Kidney (tissue), 22 donors: ENCODE measurements at places on chromosomes 11 and 22.

DNA sequence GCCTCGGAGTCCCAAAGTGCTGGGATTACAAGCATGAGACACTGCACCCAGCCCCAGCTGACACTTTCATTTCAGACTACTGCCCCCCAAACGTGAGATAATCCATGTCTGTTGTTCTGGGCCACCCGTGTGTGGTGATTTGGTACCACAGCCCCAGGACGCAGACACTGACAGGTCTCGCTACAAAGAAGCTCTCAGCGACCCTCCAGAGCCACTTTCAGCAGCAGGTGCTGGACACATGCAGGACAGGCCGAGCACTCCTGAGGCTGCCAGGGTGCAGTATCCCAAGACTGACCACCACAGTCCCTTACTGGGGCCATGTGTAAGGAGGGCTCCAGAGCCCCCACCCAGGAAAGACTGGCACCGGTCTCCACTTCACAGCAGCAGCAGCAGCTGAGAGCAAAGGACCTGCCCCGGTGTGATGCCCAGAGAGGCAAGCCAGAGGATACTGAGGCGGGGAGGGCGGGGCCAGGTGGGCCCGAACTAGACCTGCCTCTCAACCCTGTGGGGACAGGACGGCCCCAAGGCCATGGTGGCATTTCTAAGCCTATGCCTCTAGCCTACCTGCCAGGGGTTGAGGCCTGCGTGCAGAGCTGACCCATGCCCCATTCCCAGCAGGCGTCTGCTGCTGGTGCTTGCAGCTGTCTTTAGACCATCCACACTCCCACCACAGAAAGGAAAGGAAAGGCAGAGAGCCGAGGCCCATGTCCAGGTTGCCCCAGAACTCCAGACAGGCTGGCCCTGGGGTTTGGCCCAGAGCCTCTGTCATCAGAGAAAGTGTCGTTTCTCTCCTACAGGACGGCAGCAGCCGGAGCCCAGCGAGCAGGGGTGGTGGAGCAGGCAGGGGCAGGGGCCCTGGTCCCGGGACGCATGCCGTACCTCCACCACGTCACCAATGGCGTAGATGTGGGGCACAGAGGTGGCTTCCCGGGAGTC, 28.0 kb upstream of the GNB1L start:
- no peak for DNase-seq

DNA sequence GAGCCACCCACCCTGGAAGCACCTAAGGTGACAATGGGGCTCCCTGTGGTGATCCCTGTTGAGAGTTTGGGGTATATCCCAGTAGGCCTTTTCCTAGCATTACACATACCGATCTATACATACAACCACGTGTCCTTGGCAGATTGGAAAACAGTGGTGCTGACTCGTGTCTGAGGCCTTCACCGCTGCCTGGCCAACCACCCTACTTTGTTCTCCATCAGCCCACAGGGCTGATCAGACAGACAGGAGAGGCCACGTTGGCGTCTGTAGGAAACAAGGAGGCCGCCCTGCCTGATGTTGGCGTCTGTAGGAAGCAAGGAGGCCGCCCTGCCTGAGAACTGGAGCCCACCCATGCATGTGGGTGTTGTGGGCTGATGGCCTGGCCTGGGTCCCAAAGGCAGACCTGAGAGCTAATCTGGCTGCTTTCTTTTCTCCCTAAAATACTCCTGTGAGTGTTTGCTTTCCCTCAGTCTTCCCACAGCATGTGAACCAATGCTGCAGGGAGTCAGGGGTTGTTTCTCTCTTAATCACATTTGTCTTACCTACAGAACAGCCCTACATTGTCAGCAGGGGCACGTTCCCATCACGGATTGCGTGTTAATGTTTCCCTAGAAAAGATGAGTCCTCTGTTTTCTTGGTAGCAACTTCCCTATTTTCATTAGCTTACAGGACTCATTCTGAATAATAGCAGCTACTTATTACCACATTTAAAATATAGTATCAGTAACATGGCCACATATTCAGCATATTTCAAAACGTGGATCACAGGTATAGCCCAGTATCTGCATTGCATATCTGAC, 57.2 kb downstream of the SBF1 start:
- DNase-seq: no peak

GRCh38 chr11:123362186-123362585, 67.9 kb upstream of the GRAMD1B start:
- no peak for DNase-seq

- DNase-seq: no peak
These were observed at the start of gene SAA1 for GRCh38 chr11:18265949-18266348. Gene SAA1, plus strand, starts transcription at chr11:18266264. Its CDS starts 624 bp downstream, at chr11:18266888.

DNA sequence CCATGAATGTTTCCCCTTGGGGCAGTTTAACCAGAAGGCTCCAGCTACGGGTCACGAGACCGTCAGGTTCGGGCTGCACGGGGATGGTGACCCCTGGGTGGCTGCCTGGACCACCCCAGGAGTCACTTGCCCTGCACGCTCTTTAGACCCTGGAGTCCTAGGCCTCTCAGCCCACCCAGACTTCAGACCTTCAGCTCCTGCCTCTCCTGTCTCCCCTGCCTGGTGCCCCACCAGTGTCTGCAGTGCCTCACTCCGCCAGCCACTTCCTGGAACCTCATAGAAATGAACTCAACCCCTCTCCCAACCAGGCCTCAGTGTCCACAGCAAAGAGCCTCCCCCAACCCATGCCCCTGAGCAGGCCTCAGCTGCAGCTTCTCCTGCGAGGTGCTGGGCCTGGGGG, 12.5 kb upstream of the MS4A10 start:
- no peak for DNase-seq

GRCh38 chr11:22133776-22134175, 59.1 kb upstream of the ANO5 start:
- DNase-seq: no peak

DNA sequence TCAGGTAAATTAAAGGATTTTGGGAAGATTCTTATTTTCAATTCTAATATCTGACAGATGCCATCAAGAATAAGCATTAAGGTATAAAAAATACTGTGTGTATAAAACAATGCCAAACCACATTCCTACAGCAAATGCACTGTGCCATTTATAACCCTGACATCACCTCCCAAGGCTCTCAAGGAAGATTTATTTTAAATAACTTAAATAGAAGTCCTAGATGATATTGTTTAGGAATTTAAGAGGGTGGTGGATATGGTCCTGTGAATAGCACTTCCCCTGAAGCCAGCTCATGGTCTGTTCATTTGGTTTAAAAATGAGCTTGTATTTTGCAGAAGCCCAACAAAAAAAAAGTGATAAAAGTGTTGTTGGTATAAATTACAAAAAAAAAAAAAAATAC, 32.1 kb downstream of the PPIL2 start:
- no peak for DNase-seq

GRCh38 chr11:61791737-61792309, 576 bp downstream of the TMEM258 start:
- DNase-seq: peak; percentile 87

DNA sequence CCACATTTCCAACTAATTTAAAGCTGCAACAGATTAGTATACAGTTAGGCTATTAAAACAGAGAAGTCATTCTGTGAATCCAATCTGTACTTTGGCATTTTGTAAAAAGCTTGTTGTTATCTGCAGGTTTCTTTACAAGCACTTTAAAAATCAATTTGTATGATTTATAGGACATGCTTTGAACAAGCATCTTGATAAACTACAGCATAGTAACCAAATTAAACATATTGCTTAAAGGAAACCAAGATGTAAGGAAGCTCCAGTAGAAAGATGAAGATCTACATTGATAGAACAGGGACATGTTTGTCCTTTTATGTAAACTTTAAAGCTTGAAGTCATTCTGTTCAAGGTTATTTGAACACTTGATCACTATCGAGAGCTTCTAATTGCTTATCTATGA, 498.3 kb upstream of the CCDC90B start:
- no peak for DNase-seq

DNA sequence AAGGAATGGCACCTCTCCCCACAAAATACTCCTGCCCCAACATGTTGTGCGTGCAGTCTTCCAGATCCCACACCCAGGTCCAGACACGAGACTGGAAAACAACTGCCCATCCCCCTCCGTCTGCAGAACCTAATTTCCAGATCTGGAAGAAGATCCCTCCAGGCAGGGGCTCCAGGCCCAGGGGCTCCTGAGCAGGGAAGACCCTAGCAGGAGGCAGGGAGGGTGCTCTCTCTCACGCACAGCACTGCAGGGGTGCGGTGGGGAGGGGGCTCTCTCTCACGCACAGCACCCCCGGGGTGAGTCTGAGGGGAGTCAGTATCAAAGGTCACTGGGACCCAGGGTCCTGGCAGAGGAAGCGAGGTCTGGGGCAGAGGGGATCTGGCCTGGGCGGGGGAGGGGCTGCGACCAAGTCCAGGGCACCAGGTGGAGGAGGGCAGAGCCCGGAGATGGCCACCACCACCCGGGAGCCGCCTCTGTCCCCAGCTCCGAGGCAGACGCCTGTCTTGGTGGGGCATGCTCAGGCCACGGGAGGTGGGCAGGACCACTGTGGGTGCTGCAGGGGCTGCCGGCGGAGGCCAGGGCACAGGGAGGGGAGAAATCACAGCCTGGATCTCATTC, 1.7 kb downstream of the MLC1 start:
- no peak for DNase-seq

DNA sequence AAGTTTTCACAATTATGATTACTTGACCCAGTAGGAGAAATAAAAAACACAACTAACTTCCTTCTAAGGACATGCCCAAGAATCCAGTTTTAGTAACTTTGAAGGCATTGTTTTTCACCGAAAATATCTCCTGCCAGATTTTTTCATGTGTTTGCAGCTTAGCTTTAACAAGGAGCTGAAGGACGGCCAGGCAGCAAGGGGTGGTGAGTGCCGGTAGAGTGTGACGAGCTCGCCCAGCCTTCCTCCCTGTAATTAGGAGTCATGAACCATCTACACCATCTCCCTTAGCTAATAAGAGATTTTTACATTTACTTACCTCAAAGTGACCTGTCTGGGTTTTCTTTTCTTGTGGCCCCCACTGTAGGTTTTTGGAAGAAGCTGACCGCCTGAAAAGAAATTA, 72.0 kb downstream of the BMAL1 start:
- no peak for DNase-seq

GRCh38 chr11:26703411-26704191, 18.3 kb downstream of the SLC5A12 start:
- no peak for DNase-seq

DNA sequence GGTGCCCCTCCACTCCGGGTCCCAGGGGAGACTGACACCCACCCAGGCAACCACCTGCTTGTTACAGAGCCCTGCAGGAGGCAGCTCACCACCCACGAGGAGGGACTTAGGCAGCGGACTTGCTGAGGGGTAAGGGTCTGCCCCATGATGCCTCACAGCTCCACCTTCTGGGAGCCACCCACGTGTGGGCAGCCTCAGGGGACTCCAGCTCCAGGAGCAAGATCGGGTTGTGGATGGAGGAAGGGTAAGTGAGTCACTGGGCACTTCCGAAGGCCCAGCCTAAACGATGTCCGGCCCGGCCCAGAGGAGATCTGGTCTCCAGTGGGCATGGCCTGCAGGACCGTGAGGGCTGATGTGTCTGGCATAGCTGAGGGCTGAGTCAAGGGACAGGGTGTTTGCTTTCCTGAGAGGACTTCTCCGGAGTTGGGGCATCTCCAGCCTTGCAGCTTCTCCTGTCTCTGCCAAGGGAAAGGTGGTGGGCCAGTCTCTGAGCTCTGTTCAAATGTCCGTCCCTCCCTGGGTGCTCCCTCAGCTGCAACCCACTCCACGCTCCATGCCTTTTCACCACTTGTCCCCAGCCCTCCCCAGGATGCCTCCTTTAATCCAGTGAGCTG, 32.3 kb upstream of the P2RY2 start:
- DNase-seq: peak; percentile 79

GRCh38 chr11:16242806-16243205, 113.5 kb downstream of the SOX6 start:
- no peak for DNase-seq

DNA sequence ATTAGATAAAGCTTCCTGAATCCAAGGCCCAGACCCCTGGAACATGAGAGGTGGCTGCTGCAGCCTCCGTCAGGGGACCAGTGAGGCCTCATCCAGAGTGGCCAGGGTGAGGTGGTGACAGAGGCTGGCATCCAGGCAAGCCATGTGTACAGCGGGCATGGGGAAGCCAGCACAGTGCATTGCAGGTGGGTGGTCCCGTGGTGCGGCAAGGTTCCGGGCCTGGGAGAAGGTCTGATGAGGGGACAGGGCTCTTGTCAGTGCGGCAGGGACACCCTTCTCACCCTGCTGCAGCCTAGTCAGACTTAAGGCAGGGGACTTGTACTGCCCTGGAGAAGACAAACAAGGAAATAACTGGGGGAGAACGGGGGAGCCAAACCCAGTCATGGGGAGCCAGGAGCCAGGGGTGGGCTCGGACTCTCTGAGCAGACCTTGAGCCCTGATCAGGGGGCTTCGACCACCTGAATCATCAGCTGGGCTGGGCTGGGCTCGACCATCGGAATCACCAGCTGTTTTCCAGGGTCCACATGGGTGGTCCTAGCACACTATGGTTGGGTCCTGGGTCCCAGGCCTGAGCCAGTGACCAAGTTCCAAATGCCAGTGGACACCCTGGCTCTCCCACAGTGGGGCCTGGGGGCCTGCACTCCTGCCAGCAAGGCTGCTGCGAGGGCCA, 5.1 kb downstream of the TTC38 start:
- no peak for DNase-seq

DNA sequence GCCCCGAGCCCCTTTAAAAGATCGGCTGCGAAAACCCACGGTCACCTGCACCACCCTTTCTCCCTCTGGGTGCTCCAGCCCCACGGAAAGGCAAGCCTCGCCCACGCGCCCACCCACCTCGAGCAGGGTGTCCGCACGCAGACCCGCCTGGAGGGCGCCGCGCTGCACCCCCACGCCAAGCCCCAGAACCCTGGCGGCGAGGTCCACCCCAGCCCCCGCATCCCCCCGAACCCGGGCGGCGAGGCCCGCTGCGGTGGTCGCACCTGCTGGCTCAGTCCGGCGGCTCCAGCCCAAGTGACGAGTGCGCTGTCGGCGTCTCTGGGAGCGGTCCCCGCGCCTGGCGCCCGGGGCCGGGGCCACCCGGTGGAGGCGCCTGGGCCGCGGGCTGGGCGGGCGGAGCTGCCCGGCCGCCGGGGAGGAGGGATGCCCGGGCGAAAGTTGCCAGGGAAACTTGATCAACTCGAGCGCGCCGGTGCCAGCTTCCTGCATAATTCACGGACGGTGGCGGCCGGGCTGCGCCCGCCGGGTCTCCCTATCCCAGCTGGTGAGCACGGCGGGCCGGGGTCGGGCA, 1.1 kb downstream of the SHANK2 start:
- peak; percentile 64 for DNase-seq

- no peak for DNase-seq
These were observed 1.3 kb downstream of the PATE2 start for GRCh38 chr11:125777309-125777708.

- no peak for DNase-seq
These were observed 739 bp downstream of the CELSR1 start for GRCh38 chr22:46536537-46537224.

DNA sequence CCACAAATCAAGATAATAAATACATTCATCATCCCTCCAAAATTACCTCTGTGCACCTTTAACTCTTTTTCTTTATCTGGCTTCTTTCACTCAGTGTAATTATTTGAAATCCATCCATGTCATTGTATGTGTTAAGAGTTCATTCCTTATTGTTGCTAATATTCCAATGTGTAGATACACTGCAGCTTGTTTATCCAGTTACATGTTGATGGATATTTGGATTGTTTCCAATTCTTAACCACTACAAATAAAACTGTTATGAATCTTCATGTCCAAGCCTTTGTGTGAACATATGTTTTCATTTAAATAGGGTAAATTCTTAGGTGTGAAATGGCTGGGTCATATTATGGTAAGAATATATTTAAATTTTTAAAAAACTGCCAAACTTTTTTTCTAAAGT, 323.3 kb upstream of the NCAM1 start:
- no peak for DNase-seq

- DNase-seq: peak; percentile 56
These were observed 43.8 kb upstream of the API5 start for GRCh38 chr11:43267856-43268580.

GRCh38 chr22:45582236-45582954, 79.7 kb downstream of the FBLN1 start:
- DNase-seq: no peak
